ENCODE measurements at places on chromosomes 3 and 15. TPM values are rescaled to one million over a fixed set of nuclear protein-coding genes. Genes with fewer than 3 reads are reported as not detected.

DNA sequence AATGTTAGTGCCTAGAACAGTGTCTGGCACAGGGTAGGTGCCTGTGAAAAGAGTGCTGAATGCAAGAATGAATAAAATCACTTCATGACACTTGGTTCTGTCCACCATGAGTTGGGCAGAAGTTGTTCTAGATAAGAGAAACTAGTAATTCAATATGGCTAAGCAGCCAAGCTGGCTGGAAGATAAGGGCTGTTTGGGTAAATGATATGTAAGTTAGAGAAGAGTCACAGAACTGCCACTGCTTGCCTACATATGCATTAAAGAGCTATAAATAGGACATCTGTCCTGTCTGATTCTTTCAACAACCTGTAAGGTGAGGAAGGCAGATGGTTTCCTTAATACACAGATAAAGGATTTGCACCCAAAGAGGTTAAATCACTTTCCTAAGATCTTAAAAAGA lies 13.1 kb downstream of the MTMR10 start:
- no peak for DNase-seq

DNA sequence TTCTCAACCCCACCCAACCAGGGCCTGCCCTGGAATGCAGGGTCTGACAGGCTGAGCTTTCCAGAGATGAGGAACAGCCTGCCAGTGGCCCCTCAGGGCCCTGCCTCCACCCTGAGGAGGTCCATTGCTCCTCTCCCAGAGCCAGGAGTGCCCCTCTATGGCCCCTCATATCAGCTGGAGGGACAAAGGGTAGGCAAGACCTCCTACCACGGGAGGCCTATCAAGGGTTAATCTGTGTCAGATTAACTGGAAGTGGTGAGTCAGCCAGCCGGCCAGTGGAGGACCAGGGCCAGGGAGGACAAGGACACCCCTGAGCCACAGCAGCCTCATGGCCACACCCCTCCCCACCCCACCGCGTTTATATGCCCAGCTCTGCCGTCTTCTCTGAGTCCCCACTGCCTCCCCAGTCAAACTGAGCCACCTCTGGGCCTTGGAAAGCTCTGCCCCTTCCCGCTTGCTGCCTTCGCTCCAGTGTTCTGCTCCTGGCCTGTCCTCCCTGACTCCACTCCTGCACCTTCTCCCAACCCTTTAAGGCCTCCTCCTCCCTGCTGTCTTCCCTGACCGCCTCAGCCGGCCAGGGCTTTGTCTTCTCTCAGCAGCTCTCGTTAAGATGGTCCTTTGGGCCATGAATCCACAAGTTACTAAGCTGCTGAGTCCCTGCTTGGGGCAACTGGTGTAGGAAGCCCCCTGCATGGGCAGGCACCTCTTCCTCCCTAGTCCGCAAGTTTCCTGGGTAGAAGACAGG lies 6.5 kb downstream of the CCDC33 start:
- no peak for DNase-seq

DNA sequence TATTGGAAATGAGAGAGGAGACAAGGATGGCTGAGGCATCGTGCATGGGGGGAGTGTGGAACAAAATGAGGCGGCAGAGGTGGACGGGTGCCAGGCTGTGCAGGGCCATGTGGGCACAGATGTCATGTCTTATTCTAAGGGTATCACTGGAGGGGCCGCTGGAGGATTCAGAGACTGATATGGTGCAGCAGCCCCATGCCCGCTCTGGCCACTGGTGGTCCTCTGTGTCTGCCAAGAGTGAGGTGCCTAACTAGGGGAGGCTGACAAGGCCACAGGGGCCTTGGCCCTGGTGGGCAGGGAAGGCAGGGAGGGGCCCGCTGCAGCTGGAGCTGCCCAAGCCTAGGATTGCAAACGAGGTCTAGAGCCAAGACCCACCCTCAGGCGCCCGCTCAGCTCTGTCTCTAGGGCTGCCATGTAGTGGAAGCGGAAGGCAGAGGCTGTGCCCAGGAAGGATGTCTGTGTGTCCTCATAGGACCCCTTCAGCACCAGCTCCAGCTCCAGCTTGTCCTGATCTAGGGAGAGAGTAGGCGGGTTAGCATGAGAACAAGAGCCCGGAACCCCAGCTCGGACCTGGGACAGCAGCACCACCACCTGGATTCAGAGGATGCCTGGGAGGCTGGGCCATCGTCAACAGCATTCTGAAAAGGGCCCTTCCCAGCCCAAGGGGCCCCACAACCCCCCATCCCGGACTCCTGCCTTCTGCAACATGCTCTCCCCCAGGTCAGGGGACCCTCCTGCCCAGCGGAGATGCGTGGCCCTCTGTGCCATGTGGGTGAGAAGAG lies 11.3 kb downstream of the PLA2G4D start:
- no peak for DNase-seq

GRCh38 chr3:60774617-60775016 lies 476.6 kb downstream of the FHIT start:
- no peak for DNase-seq

GRCh38 chr3:112086875-112087524 lies 811 bp downstream of the C3orf52 start:
- DNase-seq = no peak

- no peak for DNase-seq
Measured at GRCh38 chr15:51580385-51580784, 42.2 kb downstream of the DMXL2 start.

Gene STRA6
- total RNA-seq = not detected

- no peak for DNase-seq
Measured at GRCh38 chr3:173970281-173970680, 572.7 kb downstream of the NLGN1 start.

Gene EFL1
- total RNA-seq = 28.1 TPM

GRCh38 chr3:11438646-11439045 lies 166.4 kb downstream of the ATG7 start:
- DNase-seq = no peak

Gene OR4F15
- not detected for total RNA-seq

- DNase-seq = no peak
Measured at GRCh38 chr15:83378921-83379578, 68.1 kb upstream of the SH3GL3 start.

Gene AHSG
- not detected for total RNA-seq

DNA sequence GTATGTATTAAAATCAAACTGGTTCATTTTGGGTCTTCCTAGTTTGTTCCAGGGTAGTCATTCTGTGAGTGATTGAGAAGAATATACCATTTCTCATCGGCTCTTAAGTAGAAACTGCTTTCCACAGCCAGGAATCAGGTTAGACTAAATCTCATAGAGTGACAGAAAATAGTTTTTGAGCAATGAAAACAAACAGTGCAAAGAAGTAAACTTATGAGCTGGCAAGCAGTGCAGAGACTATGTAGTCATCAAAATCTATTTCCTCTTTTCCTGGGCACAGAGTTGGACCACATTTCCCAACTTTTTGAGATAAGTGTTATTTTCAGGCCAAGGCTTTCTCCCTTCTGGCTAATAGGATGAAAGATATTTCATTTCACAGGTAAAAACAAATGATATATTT lies 66.5 kb downstream of the UBE3A start:
- DNase-seq = no peak

GRCh38 chr3:46946856-46947545 lies 29.5 kb downstream of the CCDC12 start:
- DNase-seq = peak; percentile 84

DNA sequence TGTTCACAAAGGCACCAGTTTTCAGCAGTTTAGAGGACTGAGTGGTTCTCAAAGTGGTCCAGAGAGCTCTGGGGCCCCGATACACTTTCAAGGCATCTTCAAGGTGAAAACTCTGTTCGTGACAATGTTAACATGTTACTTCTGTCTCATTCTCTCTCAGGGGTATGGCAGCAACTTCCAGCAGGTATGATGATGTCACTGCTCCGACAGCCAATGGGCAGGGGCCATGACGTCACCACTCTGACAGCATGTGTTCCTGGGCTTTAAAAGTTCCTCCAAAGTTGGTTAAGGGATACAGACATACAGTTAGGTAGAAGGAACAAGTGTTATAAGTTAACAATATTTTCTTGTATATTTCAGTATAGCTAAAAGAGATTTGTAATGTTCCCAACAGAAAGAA lies 87.9 kb downstream of the KLF15 start:
- DNase-seq = no peak

DNA sequence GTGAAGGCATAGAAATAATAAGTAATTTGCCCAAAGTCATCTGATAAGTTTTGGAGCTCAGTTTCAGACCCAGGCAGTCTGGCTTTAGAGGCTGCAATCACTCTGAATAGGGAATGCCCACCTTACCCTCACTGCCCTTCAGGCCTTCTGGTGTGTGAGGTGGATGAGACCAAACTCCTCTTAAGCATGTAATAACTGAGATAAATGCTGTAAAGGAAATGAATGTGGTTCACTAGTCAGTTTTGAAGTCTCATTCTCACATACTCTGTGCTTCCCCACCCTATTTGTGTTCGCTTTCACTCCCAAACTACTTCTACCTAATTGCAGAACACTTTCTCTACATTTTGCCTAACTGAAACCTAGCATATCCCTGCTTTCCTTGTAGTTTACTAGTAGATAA lies 144.1 kb downstream of the FILIP1L start:
- DNase-seq = no peak

All from activated CD4-positive, alpha-beta memory T cell treated with anti-CD3 and anti-CD28 coated beads for 36 hours (primary cell).